ENCODE measurements at places on chromosomes 7 and 10.

- no peak for DNase-seq
Measured at GRCh38 chr10:21885940-21886339, 117.6 kb downstream of the DNAJC1 start.

DNA sequence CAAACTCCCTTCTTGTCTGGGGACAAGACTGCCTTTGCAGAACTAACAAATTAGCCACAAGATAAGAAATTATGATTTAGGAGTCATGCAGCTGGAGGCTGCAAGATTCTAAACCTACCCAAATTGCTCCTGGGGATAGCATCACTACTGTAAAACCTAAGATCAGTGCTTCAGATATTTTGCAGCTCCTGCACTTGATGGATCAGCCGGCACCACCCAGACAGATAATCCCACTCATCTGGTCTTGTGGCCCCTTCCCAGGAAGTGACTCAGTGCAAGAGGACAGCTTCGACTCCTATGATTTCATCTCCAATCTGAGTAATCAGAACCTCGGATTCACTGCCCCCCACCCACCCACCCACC is 181.9 kb downstream of the AKR1D1 start:
- no peak for DNase-seq

GRCh38 chr10:17645621-17646345 is 1.8 kb downstream of the STAM start:
- no peak for DNase-seq

GRCh38 chr7:23349484-23350157 is 50.5 kb downstream of the MALSU1 start:
- DNase-seq, result no peak

GRCh38 chr7:19368491-19368925 is 223.3 kb upstream of the FERD3L start:
- DNase-seq, result no peak

DNA sequence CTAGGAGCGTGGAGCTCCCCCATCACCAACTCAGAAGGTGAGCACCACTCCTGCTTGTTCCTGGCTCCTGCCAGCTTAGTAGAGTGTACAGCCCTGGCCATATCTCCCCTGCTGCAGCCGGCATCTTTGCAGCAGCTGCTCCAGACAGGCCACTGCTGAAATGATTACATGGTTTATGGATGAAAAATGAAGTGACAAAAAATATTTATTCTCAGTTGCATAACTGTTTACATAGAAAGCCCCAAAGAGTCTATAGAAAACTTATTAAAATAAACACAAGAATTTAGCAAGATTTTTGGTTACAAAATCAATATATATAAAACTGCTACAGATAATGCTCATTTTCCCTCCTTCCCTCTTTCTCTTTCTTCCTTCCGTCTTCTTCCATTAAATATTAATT is 27.2 kb downstream of the C10orf67 start:
- DNase-seq, result no peak
